ENCODE measurements at places on chromosomes 16 and 17.

GRCh38 chr17:35766489-35766877 lies 5.8 kb downstream of the C17orf50 start:
- DNase-seq = no peak

- peak; percentile 34 for DNase-seq
Observed at GRCh38 chr17:14302091-14302430, 1.2 kb downstream of the HS3ST3B1 start.

GRCh38 chr17:44568945-44569858 lies 11.9 kb downstream of the FZD2 start:
- DNase-seq = peak; percentile 43

DNA sequence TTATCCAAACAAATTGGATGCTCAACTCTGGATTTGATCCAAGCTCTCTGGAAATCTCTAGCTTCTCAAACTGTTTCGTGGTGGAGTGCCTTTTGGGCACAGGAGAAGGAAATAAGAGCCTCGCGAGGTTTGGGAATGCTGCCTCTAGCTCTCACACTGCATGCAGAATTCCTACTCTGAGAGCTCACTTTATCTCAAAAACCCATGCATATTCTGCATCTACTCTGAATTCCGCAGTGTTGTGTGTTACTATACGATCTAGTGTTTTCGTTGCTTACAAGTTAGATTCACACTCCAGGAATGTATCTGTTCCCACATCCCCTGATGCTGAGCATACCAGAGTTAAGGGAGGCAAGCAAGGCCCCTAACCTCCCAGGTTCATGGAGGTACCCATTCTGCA lies 462.7 kb downstream of the WWOX start:
- no peak for DNase-seq

GRCh38 chr16:15819046-15819445 lies 37.8 kb downstream of the MYH11 start:
- no peak for DNase-seq

DNA sequence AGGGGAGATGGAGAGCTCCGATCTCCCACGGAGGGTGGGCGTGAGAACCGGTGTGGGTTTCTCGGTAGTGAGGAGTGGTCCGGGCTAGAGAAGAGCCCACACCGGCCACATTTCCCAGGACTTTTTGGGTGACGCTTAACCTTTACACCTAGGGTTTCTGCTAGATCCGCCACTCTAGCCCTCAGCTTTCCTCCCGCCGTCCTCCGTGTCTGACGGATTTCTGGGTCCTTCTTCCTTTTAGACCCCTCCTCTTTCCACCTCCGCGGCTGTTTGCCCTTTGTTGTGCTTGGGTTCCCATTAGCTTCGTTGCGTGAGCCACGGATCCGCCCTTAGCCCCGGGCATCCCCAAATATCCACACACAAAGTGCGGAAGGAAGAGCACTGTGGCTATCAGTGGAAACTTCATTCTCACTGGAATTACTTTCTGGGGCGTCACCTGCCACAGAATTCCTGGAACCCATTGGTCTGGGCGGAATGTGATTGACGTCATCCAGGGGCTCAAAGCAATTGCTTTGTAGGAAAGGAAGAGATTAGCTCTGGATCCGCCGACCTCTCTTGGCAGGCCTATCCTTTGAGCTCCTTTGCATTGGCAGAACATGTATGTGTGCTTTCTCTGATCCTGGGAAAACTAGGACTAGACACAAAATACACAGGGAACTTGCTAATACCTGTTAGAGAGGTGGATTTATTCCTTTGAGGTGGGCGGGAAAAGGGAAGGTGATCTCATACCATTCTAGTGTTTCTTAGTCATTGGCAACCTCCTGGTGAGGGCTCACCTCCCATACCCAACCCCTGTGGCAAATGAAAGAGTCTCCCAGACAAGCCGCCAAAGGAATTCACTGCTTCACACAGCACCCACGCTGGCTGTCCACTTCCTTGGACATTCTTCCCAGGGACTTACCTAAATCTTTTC lies 654 bp downstream of the TNFAIP1 start:
- peak; percentile 9 for DNase-seq

GRCh38 chr16:64453646-64454045 lies 668.2 kb downstream of the CDH11 start:
- DNase-seq = no peak

DNA sequence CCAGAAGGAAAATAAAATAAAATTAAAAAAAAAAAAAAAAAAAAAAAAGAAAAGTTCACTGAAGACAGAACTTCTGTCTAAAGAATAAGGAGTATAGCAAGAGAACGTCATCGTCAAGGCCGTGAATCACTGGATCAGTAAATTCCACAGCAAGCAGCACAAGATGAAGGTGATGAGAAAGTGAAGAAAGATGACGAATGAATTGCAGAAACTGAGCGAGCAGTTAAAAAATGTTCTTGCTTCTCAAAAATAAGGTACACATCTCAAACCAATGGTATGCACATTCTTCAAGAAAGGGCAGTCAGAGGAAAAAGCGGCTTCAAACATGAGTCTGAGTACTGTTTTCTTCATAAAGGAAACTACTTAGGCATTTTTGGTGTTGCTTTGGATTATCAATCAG lies 104.7 kb downstream of the SMG6 start:
- DNase-seq = no peak

- DNase-seq = no peak
Observed at GRCh38 chr17:71699907-71700306, 420.9 kb upstream of the SOX9 start.

- peak; percentile 14 for DNase-seq
Observed at GRCh38 chr17:40646791-40647623, 611 bp downstream of the SMARCE1 start.

- no peak for DNase-seq
Observed at GRCh38 chr16:67528222-67528869, at the start of gene RIPOR1. Gene RIPOR1, plus strand, starts transcription at chr16:67528829. Its CDS starts 9,618 bp downstream, at chr16:67538447.

DNA sequence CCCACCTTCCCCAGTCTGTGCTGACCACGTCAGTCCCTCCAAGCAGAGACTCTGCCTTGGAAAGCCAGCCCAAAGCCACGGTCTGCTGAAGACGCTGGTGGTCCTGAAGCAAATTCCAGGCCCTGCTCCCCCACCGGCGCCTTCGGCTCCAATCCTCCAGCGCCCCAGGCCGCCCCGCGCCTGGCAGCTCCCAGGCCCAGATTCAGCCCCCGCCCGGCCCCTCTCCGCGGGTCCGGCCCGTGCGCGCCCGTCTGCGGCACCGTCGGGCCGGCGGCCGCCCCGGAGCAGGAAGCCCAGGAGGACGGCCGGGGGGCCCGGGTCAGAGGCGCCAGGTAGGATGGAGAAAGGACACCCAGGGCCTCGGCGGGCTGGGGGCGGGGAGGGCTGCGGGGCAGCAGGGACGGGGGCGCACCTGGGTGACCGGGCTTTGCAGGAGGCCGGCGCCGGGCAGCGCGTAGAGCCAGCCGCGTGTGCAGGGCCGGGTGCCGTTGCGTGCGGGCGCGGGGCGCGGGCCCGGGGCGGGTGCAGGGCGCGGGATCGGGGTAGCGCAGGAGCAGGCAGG lies 594 bp upstream of the SLC22A31 start:
- no peak for DNase-seq

DNA sequence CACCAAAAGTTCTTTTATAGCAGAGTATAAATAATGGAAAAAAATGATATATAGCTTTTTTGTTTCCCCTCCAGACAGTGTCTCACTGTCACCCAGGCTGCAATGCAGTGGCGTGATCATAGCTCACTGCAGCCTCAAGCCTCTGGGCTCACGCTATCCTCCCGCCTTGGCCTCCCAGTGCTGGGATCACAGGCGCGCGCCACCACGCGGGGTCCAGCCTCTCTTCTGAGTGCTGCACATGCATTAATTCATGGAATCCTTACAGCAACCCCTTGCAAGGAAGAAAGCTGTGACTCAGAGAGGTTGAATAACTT lies 18.0 kb upstream of the ZNF629 start:
- no peak for DNase-seq

DNA sequence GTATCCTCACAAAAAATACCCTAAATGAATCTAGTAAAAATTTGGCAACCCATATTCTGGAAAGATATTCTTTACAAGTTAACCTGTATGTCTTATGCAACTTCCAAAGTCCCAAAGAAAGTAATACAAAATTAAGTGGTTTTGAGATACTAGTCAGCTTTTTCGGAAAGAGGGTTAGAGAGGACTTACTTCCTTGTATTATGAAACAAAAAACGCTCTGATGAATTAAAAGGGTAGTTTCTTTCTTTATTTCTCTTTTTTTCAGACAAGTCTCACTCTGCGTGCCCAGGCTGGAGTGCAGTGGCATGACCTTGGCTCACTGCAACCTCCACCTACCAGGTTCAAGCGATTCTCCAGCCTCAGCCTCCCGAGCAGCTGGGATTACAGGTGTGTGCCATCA lies 51.6 kb downstream of the KANSL1 start:
- no peak for DNase-seq

DNA sequence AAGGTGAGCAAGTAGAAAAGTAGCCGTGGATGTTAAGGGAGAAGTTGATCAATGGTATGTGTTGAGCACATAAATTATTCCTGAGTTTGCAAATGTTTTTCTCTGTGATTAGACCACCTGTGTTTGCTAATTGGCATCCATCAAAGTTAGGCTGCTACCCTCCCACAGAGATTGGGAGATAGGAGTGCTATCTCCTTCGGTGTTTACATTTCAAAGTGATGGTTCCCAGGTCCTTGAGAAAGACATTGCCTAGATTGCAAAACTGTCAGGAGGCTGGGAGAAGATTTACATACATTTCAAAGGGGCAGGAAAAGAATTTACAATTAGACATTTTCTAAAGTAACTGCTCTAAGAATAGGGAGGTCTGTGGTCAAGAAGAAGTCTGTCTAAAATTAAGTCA lies 54.3 kb upstream of the CNTNAP4 start:
- no peak for DNase-seq
